ENCODE measurements at places on chromosomes 7 and 10.

DNA sequence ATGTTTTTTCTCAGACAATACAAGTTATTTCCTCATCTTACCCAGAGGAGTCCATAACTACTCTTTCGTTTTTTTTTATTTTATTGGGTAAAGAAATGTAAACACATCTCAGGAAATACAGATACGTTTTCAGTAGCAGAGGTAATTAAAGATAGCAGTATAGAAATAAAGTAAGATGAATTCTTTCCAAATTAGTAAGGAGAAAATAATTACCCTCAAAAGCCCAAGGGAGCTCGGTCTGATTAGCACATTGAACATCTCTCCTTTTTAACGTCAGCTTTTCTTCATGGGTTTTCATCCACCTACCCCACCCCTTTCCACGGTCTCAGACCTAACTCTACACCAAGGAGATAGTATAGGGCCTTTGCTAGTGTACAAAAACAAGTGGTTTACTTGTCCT, 294.2 kb downstream of the GRID1 start:
- no peaks in the 10 kb centered on the region for H3K4me1 ChIP-seq
- H3K4me3 ChIP-seq: no peak overlapping the region
- H3K27ac ChIP-seq: no peak overlapping the region
- peaks cover 2% of the 10 kb centered on the region for H3K27me3 ChIP-seq
- no peak for DNase-seq
- no peaks in the 10 kb centered on the region for H3K36me3 ChIP-seq

- no peaks in the 10 kb centered on the region for H3K36me3 ChIP-seq
- peaks cover 11% of the 10 kb centered on the region for H3K27me3 ChIP-seq
- no peak overlapping the region for H3K27ac ChIP-seq
- H3K4me3 ChIP-seq: no peak overlapping the region
These were observed 49.6 kb upstream of the WNT8B start for GRCh38 chr10:100413173-100413572.

- DNase-seq: no peak
- H3K4me3 ChIP-seq: peak overlapping the region; percentile 47
- H3K27me3 ChIP-seq: no peaks in the 10 kb centered on the region
These were observed 2.4 kb upstream of the VDAC2 start for GRCh38 chr10:75208181-75208580.

- peaks cover 15% of the 10 kb centered on the region for H3K27me3 ChIP-seq
- H3K36me3 ChIP-seq: no peaks in the 10 kb centered on the region
- no peak overlapping the region for H3K4me3 ChIP-seq
- no peak for DNase-seq
These were observed 4.7 kb upstream of the LANCL2 start for GRCh38 chr7:55360486-55360885.
